ENCODE measurements at places on chromosomes 4 and X. TPM values are rescaled to one million over a fixed set of nuclear protein-coding genes. Genes with fewer than 3 reads are reported as not detected.

MTCP1 gene
- 20.3 TPM for total RNA-seq

- H3K27me3 ChIP-seq: no peaks in the 10 kb centered on the region
- H3K27ac ChIP-seq: no peak overlapping the region
- peak; percentile 57 for DNase-seq
- H3K36me3 ChIP-seq: no peaks in the 10 kb centered on the region
Measured at GRCh38 chrX:11427453-11428071, 134.3 kb downstream of the AMELX start.

GRCh38 chr4:153019906-153020305 is 83.8 kb downstream of the FHDC1 start:
- H3K27ac ChIP-seq: no peak overlapping the region
- H3K4me1 ChIP-seq: peaks cover 7% of the 10 kb centered on the region
- DNase-seq: no peak
- H3K36me3 ChIP-seq: no peaks in the 10 kb centered on the region
- no peak overlapping the region for H3K4me3 ChIP-seq
- no peaks in the 10 kb centered on the region for H3K27me3 ChIP-seq

HPSE gene
- total RNA-seq: 1.3 TPM

DNA sequence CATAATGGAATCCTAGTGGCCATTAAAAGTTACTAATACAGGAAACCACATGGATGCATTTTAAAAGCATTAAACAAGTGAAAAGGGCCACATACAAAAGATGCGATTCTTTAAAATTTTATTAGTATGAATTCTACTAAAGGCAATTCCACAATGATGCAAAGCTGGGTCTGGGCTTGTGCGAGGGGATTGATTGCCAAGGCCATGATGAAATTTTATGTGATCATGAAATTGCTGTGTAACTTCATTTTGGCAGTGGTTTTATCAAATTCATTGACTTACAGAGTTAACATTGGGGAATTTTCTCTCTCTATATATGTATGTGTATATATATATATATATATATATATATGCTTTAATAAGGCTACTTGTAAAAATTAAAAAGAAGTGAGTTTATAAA is 1142.5 kb upstream of the IGFBP7 start:
- DNase-seq: no peak
- H3K27me3 ChIP-seq: no peaks in the 10 kb centered on the region
- no peak overlapping the region for H3K4me3 ChIP-seq
- H3K36me3 ChIP-seq: no peaks in the 10 kb centered on the region
- no peak overlapping the region for H3K27ac ChIP-seq
- H3K4me1 ChIP-seq: no peaks in the 10 kb centered on the region

MGARP gene
- not detected for total RNA-seq

DNA sequence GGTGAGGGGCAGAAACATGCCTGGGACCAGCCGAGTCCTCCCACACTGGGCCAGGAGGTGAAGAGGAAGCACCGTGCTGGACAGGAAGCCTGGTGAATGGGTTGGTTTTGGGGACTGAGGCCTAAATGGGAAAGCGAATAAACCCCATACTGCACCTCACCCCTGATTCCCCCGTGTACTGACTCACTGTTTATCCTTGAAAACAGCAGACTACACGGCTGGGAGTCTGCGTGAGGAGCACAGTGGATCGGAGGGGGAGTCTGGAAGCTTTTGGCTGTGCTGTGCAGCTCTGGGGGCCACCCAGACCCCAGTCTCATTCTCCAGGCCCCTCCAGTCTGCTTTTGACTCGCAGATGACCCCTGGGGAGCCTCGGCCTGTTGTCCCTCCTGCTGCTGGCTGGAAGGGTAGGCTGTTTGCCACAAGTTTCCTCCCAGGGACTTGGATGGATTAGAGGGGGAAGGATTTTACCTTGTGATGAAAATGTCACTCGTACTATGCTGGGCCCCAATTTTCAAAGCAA is 90.0 kb downstream of the PSAPL1 start:
- DNase-seq: no peak
- H3K27ac ChIP-seq: no peak overlapping the region
- no peaks in the 10 kb centered on the region for H3K27me3 ChIP-seq
- no peaks in the 10 kb centered on the region for H3K4me1 ChIP-seq
- no peaks in the 10 kb centered on the region for H3K36me3 ChIP-seq

- H3K4me3 ChIP-seq: no peak overlapping the region
- no peak overlapping the region for H3K27ac ChIP-seq
- H3K36me3 ChIP-seq: no peaks in the 10 kb centered on the region
- no peaks in the 10 kb centered on the region for H3K27me3 ChIP-seq
- no peaks in the 10 kb centered on the region for H3K4me1 ChIP-seq
- DNase-seq: no peak
Measured at GRCh38 chrX:131393426-131393825, 104.3 kb upstream of the IGSF1 start.

DNA sequence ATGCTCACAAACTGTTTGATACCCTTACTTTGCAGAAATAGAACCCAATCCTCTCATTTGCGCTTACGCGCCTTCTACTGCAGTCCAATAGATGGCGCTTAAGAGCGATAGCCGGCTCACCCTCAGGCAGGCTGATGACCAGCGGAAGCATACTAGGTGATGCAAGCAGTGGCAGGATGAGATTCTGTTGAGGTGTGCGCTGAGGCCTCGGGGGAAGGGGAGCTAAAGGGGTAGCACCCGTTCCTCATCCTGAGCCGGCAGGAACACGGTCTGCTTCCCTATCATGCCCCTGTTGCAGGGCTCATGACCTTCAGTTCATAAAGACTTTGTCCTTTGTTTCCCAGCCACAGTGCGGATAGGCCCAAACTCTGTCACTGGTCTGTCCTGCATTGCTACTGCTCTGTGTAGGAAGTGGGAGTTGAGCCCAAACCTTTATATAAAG is 628.9 kb downstream of the TLL1 start:
- H3K36me3 ChIP-seq: no peaks in the 10 kb centered on the region
- no peaks in the 10 kb centered on the region for H3K27me3 ChIP-seq
- no peak for DNase-seq
- H3K4me1 ChIP-seq: no peaks in the 10 kb centered on the region

TCP11X2 gene
- not detected for total RNA-seq

DNA sequence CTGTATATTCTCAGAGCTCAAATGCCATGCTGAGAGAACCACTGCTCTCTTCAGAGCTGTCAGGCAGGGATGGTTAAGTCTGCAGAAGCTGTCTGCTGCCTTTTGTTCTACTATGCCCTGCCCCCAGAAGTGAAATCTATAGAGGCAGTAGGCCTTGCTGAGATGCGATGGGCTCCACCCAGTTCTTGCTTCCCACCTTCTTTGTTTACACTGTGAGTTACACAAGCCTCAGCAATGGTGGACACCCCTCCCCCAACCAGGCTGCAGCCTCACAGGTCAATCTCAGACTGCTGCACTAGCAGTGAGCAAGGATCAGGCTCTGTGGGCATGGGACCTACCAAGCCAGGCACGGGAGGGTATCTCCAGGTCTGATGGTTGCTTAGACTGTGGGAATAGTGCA is 271.6 kb downstream of the CENPC start:
- H3K27me3 ChIP-seq: no peaks in the 10 kb centered on the region
- no peak for DNase-seq
- H3K27ac ChIP-seq: no peak overlapping the region
- no peak overlapping the region for H3K4me3 ChIP-seq
- no peaks in the 10 kb centered on the region for H3K4me1 ChIP-seq
- no peaks in the 10 kb centered on the region for H3K36me3 ChIP-seq

SLC25A4 gene
- total RNA-seq: 8.2 TPM

DNA sequence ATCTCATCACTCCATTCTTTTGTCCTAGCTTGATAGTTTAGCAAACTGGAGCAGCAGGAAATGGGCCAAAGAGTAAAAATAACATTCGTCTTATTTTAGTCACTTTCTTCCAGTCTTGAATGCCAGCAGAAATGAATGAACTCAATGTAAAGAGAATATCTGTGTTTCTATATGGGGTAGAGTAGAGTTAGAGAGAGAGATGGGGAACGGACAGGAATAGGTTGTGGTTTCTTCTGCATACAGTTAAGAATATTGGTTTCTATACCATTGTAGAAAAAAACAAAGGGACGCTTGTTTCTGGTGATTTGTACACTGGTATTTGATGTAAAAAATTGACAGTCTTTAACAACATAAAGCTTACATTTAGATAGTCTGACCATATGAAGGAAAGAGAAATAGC is 8.9 kb downstream of the GPR174 start:
- H3K4me3 ChIP-seq: no peak overlapping the region
- peaks cover 24% of the 10 kb centered on the region for H3K36me3 ChIP-seq
- H3K27ac ChIP-seq: peak overlapping the region; percentile 48

GRCh38 chr4:170420255-170420693 is 330.5 kb upstream of the AADAT start:
- no peak overlapping the region for H3K27ac ChIP-seq
- no peaks in the 10 kb centered on the region for H3K36me3 ChIP-seq
- DNase-seq: no peak
- H3K27me3 ChIP-seq: no peaks in the 10 kb centered on the region

- H3K4me1 ChIP-seq: no peaks in the 10 kb centered on the region
- no peak for DNase-seq
- no peak overlapping the region for H3K27ac ChIP-seq
- no peaks in the 10 kb centered on the region for H3K27me3 ChIP-seq
Measured at GRCh38 chrX:41541386-41541785, 94.2 kb downstream of the NYX start.

DNA sequence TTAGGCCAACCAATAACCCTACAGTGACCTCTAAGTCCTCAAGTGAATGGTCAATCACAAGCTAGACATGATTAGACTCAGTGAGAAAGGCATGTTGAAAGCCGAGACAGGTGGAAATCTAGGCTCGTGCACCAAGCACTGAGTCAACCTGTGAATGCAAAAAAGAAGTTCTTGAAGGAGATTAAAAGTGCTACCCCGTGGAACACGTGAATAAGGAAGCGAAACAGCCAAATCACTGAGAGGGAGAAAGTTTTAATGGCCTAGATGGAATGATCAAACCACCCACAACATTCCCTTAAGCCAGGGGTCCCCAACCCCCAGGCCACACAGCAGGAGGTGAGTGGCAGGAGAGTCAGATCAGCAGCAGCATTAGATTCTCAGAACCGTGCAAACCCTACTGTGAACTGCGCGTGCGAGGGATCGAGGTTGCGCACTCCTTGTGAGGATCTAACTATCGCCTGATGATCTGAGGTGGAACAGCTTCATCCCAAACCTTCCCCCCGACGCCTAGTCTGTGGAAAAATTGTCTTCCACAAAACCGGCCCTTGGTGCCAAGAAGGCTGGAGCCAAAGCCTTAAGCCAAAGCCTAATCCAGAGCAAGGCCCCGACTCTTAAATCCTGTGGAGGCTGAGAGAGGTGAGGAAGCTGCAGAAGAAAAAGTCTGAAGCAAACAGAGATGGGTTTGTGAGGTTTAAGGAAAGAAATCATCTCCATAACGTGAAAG is 19.5 kb upstream of the PDE6B start:
- no peak overlapping the region for H3K27ac ChIP-seq
- H3K27me3 ChIP-seq: peaks cover 5% of the 10 kb centered on the region
- H3K36me3 ChIP-seq: no peaks in the 10 kb centered on the region
- DNase-seq: no peak
- no peak overlapping the region for H3K4me3 ChIP-seq

TMPRSS11D gene
- total RNA-seq: not detected

DNA sequence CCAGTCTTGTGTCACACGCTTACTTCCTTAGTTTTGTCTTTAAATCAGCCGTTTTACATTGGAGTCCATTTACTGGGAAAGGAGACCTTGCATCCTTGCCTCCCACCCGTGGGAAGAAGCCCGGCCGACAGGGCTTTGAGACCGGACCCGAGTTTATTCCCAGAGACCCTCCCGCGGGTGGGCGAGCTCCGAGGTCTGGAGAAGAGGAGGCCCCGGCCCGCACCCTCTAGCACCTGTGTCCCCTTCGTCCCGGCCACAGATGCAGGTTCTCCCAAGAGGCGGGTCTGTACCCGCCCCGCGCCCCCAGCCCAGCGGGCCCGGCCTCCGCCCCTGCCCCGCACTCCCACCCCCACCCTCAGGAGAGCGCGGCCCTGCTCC is 3.8 kb upstream of the SLC26A1 start:
- no peak for DNase-seq
- no peaks in the 10 kb centered on the region for H3K36me3 ChIP-seq
- H3K4me1 ChIP-seq: peaks cover 23% of the 10 kb centered on the region
- no peak overlapping the region for H3K4me3 ChIP-seq
- H3K27ac ChIP-seq: no peak overlapping the region
- peaks cover 29% of the 10 kb centered on the region for H3K27me3 ChIP-seq

ASMT gene
- 0.66 TPM for total RNA-seq

DNA sequence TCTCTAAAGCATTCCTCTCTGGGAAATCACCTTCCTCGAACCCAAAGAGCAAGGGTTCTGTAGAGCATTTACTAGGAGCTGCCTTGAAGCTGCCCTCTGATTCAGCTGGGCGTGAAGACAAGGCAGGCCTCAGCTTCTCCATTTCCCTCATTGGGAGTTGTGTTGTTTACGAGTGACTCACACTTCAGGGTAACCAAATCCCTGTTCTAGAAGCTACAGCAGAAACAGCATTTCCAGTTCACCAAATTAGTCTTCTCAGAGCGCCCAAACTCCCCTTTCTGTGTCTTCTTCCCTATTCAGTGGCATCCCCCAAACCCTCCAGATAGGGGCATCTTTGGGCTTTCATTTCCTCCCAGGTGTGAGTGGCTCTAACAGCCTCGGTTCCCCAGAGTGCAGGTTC is 863 bp upstream of the XPNPEP2 start:
- no peaks in the 10 kb centered on the region for H3K36me3 ChIP-seq
- peaks cover 28% of the 10 kb centered on the region for H3K4me1 ChIP-seq
- no peak overlapping the region for H3K4me3 ChIP-seq
- no peaks in the 10 kb centered on the region for H3K27me3 ChIP-seq
- no peak overlapping the region for H3K27ac ChIP-seq

KLHL2 gene
- total RNA-seq: 77.5 TPM

TNIP3 gene
- total RNA-seq: not detected

SCRG1 gene
- total RNA-seq: not detected

GRCh38 chr4:1293991-1294390 is 4.3 kb downstream of the MAEA start:
- H3K4me1 ChIP-seq: peaks cover 29% of the 10 kb centered on the region
- no peak overlapping the region for H3K4me3 ChIP-seq
- H3K36me3 ChIP-seq: no peaks in the 10 kb centered on the region
- no peak for DNase-seq

ADH7 gene
- total RNA-seq: not detected

KLHL15 gene
- 8.2 TPM for total RNA-seq

DNA sequence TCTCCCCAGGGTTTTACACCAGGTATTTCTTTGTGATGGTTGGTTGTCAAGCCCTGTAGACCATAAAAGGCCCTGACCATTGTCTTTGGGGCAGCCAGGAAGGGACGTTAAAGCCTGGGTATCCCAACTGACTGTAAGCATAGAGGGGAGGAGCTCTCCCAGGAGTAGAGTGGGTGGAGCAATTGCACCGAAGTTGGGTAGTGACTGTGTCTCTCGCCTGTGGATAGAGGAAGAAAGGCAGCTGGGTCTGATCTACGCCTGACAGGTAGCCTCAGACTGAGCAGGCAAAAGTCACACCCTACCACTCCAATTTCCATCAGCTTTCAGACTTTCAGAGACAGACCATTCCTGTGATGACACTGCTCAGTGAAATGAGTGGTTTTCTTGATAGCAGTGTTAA is 123.3 kb downstream of the KLHL8 start:
- peaks cover 14% of the 10 kb centered on the region for H3K4me1 ChIP-seq
- H3K4me3 ChIP-seq: no peak overlapping the region
- no peak overlapping the region for H3K27ac ChIP-seq
- DNase-seq: no peak
- H3K36me3 ChIP-seq: peaks cover 9% of the 10 kb centered on the region

LRBA gene
- 86.7 TPM for total RNA-seq

GRCh38 chr4:67465032-67465762 is 80.1 kb downstream of the CENPC start:
- H3K4me1 ChIP-seq: no peaks in the 10 kb centered on the region
- H3K36me3 ChIP-seq: peaks cover 5% of the 10 kb centered on the region
- H3K27me3 ChIP-seq: no peaks in the 10 kb centered on the region
- DNase-seq: no peak

Measured in B cell (primary cell).